Memory B cell (primary cell): ENCODE measurements at places on chromosomes 2 and 18.

- DNase-seq = no peak
Measured at GRCh38 chr2:71530641-71531332, 77.4 kb downstream of the DYSF start.

DNA sequence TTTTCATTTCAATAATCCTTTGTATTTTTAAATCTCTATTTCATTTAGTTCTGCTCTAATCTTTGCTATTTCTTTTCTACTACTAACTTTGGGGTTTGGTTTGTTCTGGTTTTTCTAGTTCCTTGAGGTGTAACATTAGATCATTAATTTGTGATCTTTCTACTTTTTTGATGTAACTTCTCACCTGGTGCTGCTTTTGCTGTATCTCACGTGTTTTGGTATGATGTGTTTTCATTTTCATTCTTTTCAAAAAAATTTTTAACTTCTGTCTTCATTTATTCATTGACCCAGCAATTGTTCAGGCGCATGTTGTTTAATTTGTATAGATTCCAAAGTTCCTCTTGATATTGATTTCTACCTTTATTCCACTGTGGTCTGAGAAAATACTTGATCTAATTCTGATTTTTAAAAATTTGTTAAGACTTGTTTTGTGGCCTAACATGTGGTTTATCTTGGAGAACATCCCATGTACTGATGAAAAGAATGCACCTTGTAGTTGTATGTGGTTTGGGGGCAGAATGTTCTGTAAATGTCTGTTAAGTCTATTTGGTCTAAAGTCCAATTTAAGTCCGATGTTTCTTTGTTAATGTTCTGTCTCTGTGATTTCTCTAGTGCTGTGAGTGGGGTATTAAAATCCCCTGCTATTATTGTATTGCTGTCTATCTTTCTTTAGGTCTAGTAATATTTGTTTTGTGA lies 17.3 kb upstream of the MALT1 start:
- no peak for DNase-seq

GRCh38 chr2:80303006-80303908 lies 1.3 kb downstream of the LRRTM1 start:
- DNase-seq = no peak

DNA sequence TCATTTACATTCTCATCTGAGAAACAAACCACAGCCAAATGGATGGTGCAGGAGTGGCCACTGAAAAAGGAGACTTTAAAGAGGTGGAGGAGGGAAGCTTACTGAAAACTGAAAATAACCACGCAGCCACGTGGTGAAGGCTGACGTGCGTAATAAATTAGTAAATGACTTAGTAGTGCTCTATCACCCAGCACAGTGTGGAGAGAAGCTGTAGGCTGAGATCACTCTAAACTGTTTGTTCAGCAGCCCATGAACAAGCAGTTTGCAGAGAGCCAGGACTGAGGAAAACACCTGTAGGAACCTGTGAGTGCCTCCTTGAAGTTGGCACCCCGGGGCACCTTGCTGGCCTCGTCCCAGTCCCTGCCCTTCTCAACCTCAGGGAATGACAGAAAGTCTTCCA lies 193.0 kb downstream of the TXNL1 start:
- no peak for DNase-seq

GRCh38 chr2:224572338-224572737 lies 12.8 kb downstream of the CUL3 start:
- DNase-seq = no peak

GRCh38 chr2:69386360-69386759 lies 667 bp downstream of the GFPT1 start:
- DNase-seq = no peak

- no peak for DNase-seq
Measured at GRCh38 chr2:127637725-127638252, 8.2 kb upstream of the GPR17 start.
